ENCODE measurements at places on chromosomes 12 and 14.

- DNase-seq = peak; percentile 26
Measured at GRCh38 chr12:57899010-57899662, 42.2 kb upstream of the ATP23 start.

DNA sequence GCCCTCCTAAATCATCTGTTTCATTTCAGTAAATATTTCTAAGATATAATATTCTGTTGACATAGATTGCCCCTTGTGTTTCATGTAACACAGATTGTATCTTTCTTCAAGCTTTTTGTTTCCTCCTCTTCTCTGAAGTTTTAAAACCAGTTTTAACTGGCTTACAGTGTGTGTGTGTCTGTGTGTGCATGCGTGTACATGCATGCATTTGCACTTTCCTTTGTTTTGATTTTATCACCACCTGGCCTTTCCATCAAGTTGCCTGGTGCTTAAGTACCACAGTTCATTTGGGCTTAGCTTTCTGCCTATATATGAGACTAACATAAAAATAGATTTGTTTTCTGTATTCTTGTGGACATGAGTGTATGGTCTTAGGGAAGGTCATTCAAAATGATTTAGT, 31.9 kb downstream of the ETNK1 start:
- peak; percentile 80 for DNase-seq

GRCh38 chr12:52266514-52266913, 7.9 kb upstream of the KRT86 start:
- no peak for DNase-seq

- no peak for DNase-seq
Measured at GRCh38 chr12:42809226-42809625, 219.7 kb upstream of the PRICKLE1 start.

DNA sequence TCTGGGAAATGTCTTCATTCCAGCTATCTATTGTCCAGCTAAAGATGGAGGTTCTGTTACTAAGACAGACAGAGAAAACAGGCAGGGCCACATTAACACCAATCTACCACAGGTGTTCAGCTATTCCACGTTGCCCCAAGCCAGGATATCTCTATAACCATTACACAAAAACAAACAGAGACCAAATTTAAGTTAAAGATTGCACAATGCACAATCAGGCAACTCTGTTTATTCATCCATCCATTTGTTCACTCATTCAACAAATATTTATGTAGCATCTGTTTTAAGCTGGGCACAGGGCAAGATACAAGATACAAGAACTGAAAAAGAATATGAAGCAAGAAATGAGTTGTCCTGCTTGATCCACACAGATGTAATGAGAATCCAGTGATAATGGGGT, 629.0 kb downstream of the MED13L start:
- no peak for DNase-seq

GRCh38 chr12:120078868-120079267, 37.7 kb downstream of the RAB35 start:
- DNase-seq = no peak

GRCh38 chr14:33839193-33840076, 111.4 kb downstream of the EGLN3 start:
- peak; percentile 69 for DNase-seq

GRCh38 chr12:115129727-115130126, 445.8 kb upstream of the TBX3 start:
- DNase-seq = no peak

GRCh38 chr12:23771240-23771949, 178.1 kb downstream of the SOX5 start:
- no peak for DNase-seq

DNA sequence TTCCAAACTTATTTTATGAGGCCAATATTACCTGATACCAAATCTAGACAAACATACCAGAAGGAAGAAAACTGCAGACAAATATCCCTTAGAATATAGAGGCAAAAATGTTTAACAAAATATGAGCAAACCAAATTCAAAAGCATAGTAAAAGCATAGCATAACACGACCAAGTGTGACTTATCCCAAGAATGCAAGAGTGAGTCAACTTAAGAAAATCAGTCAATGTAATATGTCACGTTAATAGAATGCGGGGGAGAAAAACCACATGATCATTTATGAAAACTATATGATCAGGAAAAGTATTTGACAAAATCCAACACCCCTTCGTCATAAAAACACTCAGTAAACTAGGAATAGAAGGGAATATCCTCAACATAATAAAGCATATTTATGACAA, 217.3 kb downstream of the ADGRD1 start:
- DNase-seq = no peak

DNA sequence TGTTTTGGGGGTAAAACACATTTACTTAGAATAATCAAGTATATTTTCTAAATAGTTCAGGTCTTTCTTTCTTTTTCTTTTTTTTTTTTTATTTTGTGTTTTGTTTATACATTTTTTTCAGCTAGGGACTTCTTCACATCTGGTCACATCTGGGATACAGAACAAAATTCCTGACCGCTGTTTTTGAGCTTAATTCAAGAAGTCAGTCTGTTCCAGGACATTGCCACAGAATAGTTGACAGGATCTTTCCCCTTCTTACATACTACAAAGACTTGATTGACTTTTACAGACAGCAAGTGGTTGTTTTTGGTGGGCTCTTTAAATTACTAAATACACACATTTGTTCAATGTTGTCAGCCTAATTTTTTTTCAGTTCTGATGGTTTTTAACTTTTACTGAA, 41.8 kb upstream of the DCN start:
- no peak for DNase-seq

GRCh38 chr12:128661226-128661569, 162.6 kb downstream of the SLC15A4 start:
- peak; percentile 93 for DNase-seq

GRCh38 chr14:66249544-66249943, 236.6 kb upstream of the CCDC196 start:
- no peak for DNase-seq

DNA sequence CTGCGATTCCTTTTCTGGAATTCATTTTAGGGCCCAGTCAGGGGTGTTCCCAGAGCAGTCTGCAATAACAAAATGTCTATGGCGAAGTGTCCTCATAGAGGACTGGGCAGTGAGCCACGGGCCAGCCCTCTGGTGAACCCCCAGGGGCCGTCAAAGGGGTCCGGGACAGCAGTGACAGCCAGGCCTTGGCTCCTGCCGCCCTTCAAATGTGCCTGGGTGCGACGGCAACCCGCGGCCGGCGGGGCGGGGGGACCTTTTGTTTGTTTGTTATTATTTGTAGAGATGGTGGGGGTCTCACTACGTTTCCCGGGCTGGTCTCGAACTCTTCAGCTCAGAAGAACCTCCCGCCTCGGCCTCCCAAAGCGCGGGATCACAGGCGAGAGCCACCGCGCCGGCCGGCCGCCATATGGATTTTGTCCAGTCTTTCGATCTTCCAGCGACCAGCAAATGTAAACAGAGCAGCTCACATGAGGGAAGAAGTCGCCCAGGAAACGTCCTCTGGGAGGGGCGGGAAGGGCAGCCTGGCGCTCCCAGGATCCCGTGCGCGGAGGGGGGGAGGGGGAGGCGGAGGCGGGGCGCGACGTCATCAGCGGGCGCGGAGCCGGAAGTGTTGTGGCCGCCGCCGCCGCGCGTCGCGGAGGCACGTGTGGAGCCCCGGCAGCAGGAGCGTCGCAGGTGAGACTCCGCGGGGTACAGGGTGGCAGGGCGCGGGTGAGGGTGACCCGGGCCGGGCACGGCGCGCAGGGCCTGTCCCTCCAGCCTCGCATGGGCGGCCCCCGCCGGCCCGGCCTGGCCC, at the start of gene TRMT61A:
Gene TRMT61A, plus strand, starts transcription at position 610 of the 796 bp plus-strand sequence. CDS start 783 bp downstream, outside the sequence.
- DNase-seq = peak; percentile 87

DNA sequence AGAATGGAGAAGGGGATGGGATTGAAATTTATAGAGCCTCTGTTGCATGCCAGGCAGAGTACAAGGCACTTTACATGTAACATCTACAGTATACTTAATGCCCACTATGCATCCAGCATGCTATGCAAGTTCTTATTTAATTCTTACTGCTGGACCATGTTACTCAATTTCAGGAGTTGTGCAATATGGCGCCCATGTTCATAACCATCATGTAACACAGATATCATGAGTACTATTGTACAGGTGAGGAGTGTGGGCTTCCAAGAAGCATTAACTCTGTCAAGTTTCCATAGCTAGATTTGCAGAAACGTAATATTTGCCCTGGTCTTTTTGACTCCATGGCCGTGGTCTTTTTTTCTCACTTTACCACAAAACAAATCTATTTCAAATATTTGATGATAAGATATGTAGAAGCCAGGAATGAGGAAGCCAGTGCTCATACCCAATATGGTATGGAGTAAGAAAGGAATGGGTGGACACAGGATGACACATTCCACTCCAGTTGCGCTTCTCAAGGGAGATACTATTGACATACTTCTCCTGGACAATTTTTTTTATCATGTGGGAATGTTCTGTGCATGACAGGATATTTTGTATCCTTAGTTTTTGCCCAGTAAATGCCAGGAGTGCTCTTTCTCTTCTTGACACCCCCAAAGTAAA, 191.8 kb downstream of the C12orf75 start:
- no peak for DNase-seq

- no peak for DNase-seq
Measured at GRCh38 chr14:96710060-96710666, 87.0 kb upstream of the VRK1 start.

All from NCI-H1105 treated with DMSO at 0.1 percent for 48 hours (cell line).